ENCODE measurements at places on chromosomes 11 and 22. TPM values are rescaled to one million over a fixed set of nuclear protein-coding genes. Genes with fewer than 3 reads are reported as not detected.

- DNase-seq: peak; percentile 95
Observed at GRCh38 chr11:58578136-58578634, 678 bp upstream of the ZFP91 start.

OR5D18 gene
- not detected for total RNA-seq

CTSW gene
- not detected for total RNA-seq

NCAM1 gene
- 16.5 TPM for total RNA-seq

SLC22A8 gene
- not detected for total RNA-seq

TRIM51 gene
- total RNA-seq: not detected

CASP5 gene
- total RNA-seq: not detected

KMT5B gene
- 24.8 TPM for total RNA-seq
